ENCODE measurements at places on chromosomes 7 and 10.

GRCh38 chr10:84098667-84099066, 40.6 kb upstream of the GHITM start:
- no peak for DNase-seq

- no peak for DNase-seq
These were observed 671 bp upstream of the PAPSS2 start for GRCh38 chr10:87658858-87659555.

DNA sequence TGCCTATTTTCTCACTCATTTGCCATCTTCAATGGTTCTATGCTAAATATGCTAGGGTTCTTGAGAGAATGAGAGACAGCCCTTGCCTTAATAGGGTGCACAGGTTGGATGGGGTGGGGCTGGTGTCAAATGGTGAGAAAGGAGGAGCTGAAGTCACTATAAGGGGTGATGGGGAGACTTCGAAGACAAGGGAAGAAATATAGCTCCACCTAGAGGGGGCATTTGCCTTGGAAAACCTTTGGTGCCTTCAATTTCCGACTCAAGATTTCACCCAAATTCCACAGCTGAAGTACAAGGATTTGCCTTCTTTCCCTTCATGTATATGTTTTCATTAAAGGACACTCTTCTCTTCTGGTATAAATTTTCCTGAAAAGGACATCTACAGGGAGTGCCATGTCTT, 5.6 kb downstream of the PTN start:
- no peak for DNase-seq

DNA sequence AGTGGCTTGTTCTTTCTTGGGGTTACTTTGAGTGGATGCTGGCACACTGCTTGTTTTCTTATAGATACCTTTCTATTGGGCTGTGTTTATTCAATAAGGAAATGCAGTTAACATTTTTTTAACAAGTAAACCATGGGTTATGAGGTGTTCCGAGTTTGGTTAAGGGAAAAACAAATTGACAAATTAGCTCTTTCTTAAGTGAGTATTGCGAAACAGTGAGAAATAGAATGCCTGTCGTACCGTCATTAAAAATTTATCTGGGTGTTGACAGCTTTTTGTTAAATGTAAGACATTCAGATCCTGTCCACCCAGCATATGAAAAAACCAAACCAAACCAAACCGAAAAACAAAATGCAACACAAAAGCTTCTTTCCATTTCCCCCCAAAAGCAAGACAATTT, 6.2 kb downstream of the CUX1 start:
- DNase-seq, result no peak

DNA sequence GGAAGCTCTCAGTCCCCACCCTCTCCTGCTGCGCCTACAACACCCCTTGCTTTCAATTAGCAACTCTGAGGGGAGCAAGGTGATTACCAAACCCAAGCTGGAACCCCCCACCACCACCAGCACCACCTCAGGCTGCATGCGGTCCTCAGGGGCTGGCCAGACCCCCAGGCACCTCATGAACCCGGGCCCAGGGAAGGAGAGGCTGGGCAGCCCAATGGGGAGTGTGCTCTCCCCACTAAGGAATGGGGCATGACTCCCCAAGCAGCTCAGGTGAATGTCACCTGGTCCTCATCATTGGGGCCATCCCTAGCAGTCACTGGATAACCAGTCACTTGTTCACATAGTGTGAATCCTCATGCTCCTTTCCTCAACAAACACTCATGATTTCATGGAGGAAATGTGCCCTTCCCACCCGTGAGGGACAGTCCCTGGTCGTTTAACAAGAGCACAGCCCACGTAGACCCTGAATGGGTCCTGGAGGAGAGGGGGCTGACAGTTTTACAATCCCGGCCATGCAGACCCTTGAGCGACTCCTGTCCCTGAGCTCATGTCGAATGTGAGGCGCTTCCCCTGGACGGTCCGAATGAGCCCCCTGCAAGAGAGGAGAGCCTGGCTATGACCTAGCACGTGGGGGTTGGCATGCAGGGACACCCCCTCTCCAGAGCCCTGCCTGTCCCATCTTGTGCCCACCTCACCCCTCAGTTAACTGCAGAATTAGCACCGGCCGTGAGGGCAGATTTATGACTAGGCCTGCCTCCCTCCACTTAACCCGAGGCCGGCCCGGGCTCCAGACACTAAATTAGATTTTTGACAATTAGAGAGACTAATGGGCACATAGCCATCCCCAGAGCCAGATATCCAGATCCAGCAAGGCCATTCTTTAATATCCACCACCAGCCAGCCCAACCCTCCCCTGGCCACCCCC, 29.1 kb downstream of the POLL start:
- DNase-seq, result no peak

DNA sequence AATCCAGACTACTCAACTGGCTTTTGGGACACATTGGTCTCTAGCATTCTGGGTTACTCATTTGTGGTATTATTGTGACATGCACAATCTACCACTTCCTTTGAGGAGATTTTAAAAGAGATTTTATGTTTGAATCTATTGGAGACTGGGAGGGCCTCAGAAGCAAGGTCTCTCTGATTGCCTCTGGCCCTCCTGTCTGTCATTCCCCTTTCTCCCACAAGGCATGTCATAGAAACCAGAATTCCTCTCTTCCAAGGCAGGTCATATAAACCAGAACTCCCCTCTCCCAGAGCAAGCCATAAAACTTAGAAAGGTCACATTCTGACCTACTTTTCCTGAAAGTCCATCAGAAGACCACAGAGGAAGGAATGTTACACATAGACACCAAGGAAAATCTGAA, 777.7 kb downstream of the PHTF2 start:
- DNase-seq, result no peak

DNA sequence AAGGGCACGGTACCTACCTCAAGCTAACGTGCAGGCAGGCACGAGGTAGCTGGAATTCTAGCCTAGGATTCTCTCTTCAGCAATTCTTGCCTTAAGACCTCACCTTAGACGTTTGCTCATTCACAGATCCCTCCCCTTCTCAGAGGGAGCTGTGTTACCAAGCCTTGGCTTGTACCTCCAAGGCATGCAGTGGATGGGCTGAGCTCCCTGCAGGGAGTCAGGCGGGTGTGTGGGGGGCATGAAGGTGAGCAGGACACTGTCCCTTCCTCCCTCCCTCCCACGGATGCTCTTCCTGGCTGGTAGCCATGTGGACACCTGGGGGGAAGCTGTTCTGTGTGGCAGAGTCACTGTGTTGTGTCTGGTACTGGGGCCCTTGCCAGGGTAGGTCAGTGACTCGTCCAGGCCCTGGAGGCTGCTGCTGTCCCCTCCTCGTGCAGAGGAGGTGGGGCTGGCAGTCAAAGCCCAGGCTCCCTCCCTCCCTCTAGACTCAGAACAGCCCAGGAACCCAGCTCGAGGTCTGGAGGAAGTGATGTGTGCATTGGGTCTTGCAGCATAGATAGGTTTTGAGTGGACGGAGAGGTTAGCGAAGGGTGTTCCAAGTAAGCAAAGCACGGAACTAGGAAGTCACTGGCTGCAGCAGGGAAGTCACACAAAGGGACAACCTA, 222.2 kb upstream of the SH2B2 start:
- DNase-seq, result no peak

DNA sequence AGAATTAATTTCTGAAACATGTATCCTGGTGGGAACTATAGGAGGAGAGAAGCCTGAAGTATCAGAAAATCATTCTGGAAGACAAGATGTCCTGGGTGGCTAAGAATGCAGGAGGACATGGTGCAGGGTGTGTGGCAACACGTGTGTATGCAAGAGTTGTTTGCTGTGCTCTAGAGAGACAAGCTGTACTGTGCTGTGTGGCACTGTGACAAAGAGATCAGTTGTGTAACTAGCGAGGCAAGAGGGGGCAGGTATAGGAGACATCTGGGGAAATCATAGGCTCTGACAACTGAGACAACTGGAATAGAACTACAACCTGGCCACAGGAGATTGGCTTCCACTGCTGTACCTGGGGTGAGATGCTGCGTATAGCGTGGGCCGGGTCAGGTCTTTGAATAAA, 9.3 kb downstream of the ITGA8 start:
- no peak for DNase-seq

Measured in NCI-H510A (cell line).